COLO829 (cell line): ENCODE measurements at places on chromosomes 2 and 18.

DNA sequence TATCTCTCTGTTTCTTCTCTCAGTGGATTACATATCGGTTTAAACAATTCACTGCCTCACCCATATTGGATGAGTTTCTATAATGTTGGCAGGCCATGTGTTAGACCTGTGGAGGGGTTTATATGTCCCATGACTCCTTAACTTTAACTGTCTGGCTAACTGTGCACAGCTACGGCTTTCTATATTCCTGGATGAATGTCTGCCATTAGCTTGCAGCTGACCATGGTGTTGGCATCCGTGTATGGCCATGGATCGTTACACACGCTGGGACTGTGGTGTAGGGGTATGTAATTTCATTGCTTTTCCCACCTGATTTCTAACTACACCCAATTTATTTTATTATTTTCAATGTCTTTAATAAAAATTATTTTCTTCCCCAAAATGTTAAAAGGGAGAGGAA lies 3.3 kb upstream of the TANC1 start:
- no peak for DNase-seq

- no peak for DNase-seq
These were observed 153.7 kb downstream of the PRKCE start for GRCh38 chr2:45804987-45805755.

GRCh38 chr2:44983836-44984604 lies 25.2 kb downstream of the SIX2 start:
- no peak for DNase-seq

GRCh38 chr2:156110890-156111289 lies 221.6 kb downstream of the NR4A2 start:
- DNase-seq = no peak

DNA sequence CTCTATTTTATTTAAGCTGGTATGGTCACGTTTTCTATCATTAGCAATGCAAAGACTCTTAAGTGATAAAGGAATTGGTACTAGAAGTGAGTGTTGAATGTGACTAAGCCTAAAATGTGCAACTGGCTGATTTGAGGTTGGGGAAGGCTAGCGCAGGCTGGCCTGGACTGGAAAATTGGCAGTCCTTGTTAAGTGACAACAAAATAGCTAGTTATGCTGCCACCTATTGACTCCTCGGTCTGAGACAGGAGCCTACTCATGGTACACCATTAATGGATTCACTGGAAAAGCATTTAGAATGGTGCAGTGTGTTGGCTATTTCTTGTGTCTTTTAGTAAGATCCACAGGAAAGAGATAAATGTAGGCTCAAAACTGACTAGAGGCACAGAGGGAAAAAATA lies 5.7 kb upstream of the WIPF1 start:
- DNase-seq = peak; percentile 44
